ENCODE measurements at places on chromosomes 2 and 18. TPM values are rescaled to one million over a fixed set of nuclear protein-coding genes. Genes with fewer than 3 reads are reported as not detected.

The COL4A4 gene
- total RNA-seq, result 45.2 TPM

The TEX44 gene
- total RNA-seq, result not detected

The REG1B gene
- not detected for total RNA-seq

The PAIP2B gene
- total RNA-seq, result 0.18 TPM

The ESPNL gene
- 0.16 TPM for total RNA-seq

The CRYGC gene
- total RNA-seq, result not detected

The FLACC1 gene
- 1.4 TPM for total RNA-seq

The GALNT3 gene
- not detected for total RNA-seq

The LYG2 gene
- total RNA-seq, result not detected

The SULT1C2 gene
- total RNA-seq, result not detected

The RGPD4 gene
- not detected for total RNA-seq

The LOXL3 gene
- 76.8 TPM for total RNA-seq

The RAD51AP2 gene
- not detected for total RNA-seq

The TRIM43 gene
- not detected for total RNA-seq

The IGFBP5 gene
- total RNA-seq, result 15.9 TPM

The FAHD2B gene
- total RNA-seq, result 4.5 TPM

The SAG gene
- total RNA-seq, result not detected

The DRC1 gene
- not detected for total RNA-seq

The SPDYA gene
- 0.36 TPM for total RNA-seq

The UGT1A4 gene
- not detected for total RNA-seq

The CABYR gene
- 2.0 TPM for total RNA-seq

The ZNF804A gene
- not detected for total RNA-seq

The IMP4 gene
- 72.1 TPM for total RNA-seq

The ADAM23 gene
- total RNA-seq, result 8.3 TPM

The PLA2R1 gene
- total RNA-seq, result 12.5 TPM

The IL18RAP gene
- under 0.01 TPM for total RNA-seq

The NAPG gene
- total RNA-seq, result 30.7 TPM

The NHEJ1 gene
- total RNA-seq, result 21.2 TPM

The GATA6 gene
- 61.4 TPM for total RNA-seq

The BUB1 gene
- 5.8 TPM for total RNA-seq

The ANKRD36C gene
- 24.7 TPM for total RNA-seq

The RIT2 gene
- total RNA-seq, result not detected

The TXNDC2 gene
- 0.32 TPM for total RNA-seq

The ZNF407 gene
- total RNA-seq, result 5.8 TPM

The PPM1B gene
- 9.6 TPM for total RNA-seq

The AKAIN1 gene
- not detected for total RNA-seq

The CIB4 gene
- not detected for total RNA-seq

The TANC1 gene
- 34.5 TPM for total RNA-seq

The MLPH gene
- 9.9 TPM for total RNA-seq

The PAX8 gene
- total RNA-seq, result under 0.01 TPM

The C2orf78 gene
- total RNA-seq, result not detected

The INHA gene
- total RNA-seq, result not detected

The CXCR4 gene
- total RNA-seq, result 3.2 TPM

The BIRC6 gene
- total RNA-seq, result 46.8 TPM

The MYCN gene
- total RNA-seq, result 0.65 TPM
